Spinal cord (tissue), 10 donors: ENCODE measurements at places on chromosomes 12 and 14.

GRCh38 chr12:109016978-109017377 is 3.9 kb downstream of the SVOP start:
- DNase-seq = no peak

DNA sequence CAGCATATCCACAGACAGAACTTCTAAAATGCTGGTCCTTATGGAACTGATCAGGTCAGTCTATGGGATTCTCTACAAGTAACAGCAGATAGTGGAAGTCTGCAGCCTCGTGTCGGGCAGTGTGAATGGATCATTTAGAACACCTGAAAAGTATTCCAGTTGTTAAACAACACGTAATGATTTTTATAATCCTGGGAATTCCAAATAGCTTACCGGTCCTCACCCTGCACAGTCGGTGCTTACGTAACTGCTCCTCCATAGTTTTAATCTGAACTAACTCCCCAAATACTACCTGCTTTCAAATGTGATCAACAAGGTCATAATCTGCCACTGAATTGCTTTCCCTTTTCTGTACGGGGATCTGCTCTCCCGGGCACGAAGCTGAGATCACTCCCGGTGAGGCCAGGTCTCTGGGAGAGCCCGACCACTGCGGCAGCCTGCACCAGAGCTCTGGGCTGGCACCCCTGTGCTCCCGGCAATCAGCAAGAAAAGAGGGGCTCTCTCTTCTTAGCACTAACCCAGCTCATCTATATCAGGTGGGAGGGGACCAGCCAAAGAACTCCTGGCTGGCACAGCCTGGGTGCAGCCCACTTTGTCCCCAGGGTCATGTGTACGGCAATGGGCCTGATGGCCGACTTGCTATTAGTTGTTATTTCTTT is 157.0 kb downstream of the FOXN3 start:
- no peak for DNase-seq

DNA sequence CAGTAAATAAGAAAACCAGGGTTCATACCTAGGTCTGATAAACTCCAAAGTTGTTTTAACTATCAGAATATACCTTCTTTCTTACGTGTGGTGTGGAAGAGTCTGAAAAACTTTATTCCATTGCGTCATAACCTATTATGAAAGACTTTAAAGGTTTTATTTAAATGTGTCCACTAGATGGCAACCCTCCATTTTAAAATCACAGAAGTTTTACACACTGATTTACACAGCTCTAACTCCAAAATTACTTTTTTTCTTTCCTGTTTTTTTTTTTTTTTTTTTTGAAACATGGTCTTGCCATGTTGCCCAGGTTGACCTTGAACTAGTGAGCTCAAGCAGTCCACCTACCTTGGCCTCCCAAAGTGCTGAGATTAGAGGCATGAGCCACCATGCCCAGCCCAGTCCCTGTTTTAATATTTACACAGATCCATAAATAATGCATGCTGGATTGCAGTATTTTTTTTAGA is 17.3 kb upstream of the TMPRSS12 start:
- DNase-seq = peak; percentile 85

- DNase-seq = peak; percentile 31
Measured at GRCh38 chr12:124855275-124855957, 8.2 kb downstream of the SCARB1 start.

DNA sequence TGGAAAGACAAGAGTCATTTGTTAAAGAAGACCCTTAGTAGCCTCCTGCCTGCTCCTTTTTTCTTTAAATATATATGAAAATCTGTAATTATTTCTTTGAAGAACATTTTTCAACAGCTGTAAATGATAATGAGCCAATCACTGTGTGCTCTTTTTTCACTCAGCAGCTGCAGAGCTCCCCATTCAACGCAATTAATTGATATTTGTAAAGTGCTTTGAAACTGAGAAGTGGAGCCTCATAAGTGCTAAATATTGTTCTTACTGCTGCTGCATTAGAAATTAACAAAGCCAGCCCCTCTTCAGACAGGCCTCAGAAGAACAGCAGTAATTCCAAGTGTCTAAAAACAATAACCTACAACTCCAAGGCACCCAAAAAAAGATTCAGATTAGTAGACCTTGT is 224.3 kb downstream of the GXYLT1 start:
- DNase-seq = peak; percentile 69

DNA sequence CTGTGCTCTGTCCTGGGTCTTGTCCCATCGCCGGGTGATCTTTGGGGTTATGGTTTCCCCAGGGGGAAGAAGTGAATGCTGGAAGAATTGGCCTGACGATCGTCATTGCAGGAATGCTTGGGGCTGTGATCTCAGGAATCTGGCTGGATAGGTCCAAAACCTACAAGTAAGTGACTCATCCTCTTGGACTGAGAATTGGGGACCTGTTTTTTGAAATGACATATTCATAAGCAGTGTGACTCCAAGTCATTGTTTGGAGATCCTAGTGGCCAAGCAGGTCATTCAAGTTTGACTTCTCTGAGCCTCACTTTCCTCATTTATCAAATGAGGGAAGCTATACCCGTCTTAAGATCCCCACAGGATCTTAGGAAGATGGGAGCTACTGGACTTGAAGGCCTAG is 25.8 kb downstream of the ERG28 start:
- DNase-seq = no peak

- no peak for DNase-seq
Measured at GRCh38 chr14:31827325-31827724, 249.8 kb upstream of the ARHGAP5 start.

DNA sequence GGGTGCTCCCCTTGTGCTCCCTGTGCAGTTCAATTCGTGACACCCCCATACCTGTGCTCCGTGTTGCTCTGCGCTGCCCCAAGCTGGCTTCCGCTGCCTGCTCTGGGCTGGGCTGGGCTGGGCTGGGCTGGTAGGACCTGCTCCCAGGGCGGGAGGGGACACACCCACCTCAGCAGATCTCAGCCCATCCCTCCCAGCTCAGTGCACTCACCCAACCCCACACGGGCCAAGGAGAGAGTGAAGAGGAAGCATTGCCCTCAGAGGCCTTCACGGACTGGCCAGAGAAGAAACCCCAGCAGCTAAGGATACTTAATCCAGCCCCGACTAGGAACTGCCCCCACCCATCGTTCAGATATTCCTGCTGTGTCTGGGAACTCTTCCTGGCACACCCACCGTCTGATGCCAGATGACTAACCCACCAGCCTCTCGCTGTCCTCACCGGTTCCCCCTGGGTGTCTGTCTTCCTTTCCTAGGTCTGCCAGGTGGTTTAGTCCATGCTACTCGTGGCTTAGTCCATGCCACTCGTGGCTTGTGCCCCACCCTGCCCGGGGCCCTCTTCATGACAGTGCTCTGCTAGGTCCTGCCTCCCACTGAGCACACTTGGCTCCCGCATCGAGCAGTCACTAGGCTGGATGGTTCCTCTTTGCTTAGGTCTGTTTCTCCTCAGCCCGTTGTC is at the start of gene LPAR5:
TSS of gene LPAR5 (minus strand) at position 104 of the 676 bp plus-strand sequence. CDS start 14,711 bp downstream, outside the sequence.
- no peak for DNase-seq

- no peak for DNase-seq
Measured at GRCh38 chr12:12946686-12947355, 5.1 kb downstream of the GPRC5D start.

DNA sequence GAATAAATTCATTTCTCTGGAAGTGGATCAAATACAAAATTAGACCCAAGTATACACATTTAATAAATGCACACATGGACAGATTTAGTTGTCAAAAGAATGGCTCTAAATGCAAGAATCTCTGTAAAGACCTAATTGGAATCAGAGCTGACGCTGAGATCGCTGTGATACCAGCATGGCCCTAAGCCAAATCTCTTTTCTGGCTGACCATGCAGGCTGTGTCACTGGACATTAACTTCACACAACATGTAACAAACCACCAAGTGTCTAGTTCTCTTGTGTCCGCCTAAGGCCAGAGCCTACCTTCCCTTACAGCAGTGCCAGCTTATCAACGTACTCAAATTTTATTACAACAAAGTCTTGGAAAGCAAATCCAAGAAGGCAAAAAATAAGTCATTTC is 127.5 kb downstream of the MED13L start:
- DNase-seq = no peak

GRCh38 chr14:34750670-34751069 is 36.3 kb upstream of the CFL2 start:
- DNase-seq = no peak

DNA sequence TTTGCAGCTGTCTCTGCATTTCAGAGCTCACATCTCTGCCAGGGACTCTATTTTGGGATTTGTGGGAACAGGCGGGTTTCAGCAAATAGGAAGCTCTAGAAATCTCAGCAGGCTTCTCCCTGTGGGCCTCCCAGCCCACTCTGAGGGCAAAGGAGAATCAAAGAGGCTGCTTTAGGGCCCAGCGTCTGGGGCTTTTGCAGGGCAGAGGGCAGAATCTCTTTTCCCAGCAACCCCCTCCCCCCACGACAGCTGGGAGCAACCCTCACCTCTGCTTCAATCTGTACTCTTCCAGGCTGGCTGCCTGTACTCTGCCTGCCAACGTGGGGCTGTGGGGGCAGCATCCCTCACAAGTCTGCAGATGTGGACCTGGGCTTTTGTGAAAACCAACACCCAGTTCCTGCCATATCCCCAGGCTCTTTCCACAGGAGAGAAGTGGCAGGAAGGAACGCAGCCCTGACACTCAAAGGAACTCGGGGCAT is 529.6 kb upstream of the TBX3 start:
- peak; percentile 76 for DNase-seq

DNA sequence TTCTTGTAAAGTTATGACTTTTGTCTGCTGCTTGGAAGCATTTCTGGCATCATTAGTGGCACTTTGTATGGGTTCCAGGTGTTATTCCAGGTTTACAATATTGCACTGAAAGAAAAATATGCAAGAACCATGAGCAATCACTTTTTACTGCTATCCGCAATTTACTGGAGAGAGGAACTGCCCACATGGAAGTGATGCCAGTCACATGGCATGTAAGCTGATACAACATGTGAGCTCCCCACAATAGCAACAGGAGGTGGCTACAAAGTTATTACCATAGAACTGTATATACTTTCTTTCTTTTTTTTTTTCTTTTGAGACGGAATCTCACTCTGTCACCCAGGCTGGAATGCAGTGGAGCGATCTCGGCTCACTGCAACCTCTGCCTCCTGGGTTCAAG is 1012.1 kb downstream of the BCL11B start:
- no peak for DNase-seq

- DNase-seq = peak; percentile 61
Measured at GRCh38 chr12:120413901-120414695, 23.8 kb upstream of the COX6A1 start.

DNA sequence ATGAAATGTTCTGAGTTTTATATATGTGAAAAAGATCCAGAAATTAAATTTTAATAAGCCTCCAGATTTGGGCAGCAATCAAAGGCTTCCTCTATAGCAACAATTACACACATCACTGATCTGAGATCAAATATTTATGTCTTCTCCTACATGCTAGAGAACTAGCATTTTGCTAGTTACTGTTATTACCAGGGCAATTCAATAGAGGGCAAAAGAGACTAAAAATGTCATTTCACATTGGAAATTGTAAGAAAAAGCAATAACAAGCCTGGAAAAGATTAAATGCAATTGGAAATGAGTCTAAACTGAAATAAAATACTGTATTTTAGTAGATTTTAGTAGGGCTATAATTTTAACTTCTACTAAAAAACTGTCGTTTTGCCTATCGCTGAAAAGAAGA is 32.6 kb upstream of the ANO6 start:
- DNase-seq = no peak

DNA sequence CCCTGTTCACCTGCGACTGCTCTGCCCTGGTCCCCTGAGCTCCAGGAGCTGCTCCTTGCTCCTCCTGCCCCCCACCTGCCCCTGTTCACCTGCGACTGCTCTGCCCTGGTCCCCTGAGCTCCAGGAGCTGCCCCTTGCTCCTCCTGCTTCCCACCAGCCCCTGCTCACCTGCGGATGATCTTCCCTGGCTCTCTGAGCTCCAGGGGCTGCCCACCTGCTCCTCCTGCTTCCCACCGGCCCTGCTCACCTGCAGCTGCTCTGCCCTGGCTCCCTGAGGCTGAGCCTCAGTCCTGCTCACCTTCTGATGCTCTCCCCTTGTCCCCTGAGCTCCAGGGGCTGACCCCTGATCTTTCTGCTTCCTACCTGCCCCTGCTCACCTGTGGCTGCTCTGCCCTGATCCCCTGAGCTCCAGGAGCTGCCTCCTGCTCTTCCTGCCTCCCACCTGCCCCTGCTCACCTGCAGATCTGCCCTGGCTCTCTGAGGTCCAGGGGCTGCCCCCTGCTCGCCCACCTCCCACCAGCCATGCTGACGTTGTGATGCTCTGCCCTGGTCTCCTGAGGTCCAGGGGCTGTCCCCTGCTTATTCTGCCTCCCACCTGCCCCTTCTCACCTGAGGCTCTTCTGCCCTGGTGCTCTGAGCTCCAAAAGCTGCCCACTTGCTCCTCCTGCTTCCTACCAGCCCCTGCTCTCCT is 219.2 kb downstream of the TMEM121 start:
- DNase-seq = no peak

GRCh38 chr14:59634617-59635016 is 58.0 kb upstream of the CCDC175 start:
- DNase-seq = no peak

GRCh38 chr14:102182190-102182589 is 42.5 kb downstream of the WDR20 start:
- DNase-seq = no peak

DNA sequence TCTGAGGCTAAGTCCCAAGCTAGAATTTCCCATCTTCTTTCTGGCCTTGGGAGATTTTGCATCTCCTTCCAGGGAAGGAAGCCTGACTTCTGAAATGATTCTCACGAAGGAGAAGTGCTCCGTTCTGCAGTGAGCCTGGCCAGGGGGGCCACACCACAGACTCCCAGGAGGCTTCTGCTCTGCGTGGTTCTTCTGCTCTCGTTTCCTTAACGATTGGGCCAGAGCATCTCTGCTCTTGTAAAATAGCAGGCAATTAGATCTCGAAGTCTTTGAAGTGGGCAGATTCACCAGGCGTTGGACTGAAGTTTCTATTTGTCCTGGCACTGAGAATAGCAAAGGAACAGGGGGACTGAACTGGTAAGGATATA is 6.7 kb upstream of the BATF start:
- DNase-seq = no peak

GRCh38 chr12:7017870-7018349 is 366 bp downstream of the LPCAT3 start:
- DNase-seq = no peak

DNA sequence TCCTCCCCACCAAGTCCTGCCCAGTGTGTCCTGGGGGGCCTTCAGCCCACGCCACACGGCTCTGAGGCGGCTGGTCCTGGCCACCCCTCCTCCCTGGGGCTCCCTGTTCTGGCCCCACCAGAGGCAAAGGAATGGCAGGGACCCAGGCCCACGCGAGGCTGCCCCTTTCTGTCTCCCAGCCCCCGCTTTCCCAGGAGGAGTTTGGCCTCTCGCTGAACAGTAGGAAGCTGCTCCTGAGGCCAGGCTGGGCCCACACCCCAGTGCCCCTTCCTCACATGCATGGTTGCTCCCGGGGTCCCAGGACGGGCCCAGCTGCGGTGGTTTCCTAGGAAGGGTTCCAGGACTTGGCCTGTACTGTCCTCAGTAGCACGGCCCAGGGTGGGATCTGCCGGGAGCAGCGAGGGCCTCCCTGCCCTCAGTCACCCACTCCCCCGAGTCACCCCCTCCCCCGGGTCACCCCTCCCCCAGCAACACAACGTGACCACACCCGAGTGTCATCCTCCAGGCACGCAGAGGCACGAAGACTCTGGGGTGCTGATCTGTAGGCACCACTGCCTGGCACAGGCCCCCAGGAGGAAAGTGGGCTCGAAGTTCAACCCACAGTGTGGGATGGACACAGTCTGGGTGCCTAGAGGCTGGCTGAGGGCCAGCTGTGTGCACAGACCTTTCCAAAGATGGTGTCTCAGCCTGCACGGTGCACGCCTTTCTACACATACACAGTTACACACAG is 33.0 kb downstream of the LRCOL1 start:
- DNase-seq = no peak

GRCh38 chr12:57845478-57846284 is 848 bp downstream of the CTDSP2 start:
- peak; percentile 78 for DNase-seq
